ENCODE measurements at places on chromosomes 4 and X.

DNA sequence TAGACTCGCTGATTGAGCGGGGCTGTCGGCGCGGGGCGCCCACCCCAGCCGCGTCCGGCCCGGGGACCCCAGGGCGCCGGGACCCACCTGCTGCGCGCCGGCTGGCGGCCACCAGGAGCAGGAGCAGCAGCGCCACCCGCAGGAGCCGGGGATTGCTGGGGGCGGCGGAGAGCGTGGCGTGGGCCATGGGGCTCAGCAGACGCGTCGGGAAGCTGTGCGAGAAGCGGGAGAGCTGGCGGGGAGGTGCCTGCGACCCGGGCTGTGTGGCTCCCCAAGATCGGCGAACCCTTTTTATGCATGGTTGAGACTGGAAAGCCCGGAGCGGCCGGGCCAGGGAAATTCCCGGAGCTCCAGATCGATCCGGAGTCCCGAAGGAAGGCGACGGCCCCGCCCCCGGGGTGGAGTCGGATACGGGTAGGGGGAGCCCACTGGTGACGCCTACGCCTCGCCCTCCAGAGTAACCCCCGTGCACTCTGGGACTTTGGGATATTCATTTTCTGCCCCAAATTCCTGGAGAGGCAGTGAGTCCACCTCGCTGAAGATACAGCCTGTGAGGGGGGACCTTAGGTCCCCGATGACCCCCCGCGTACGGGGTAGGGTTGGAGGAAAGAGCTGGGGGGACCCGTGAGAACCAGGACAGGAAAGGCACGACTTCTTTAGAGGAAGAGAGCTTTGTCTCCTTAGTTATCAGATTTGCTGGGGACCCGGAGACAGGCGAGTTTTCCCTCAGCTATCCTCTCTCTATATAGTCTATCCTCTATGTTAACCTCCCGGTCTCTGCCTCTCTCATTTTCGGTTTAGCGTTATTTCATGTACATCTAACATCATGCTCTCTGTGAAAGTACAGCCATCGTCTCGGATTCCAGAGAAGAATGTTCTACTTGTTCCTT, at the start of gene CXCL3:
Gene CXCL3, minus strand, starts transcription at position 265 of the 890 bp plus-strand sequence. Its CDS starts 78 bp downstream, at position 187.
- DNase-seq = no peak

DNA sequence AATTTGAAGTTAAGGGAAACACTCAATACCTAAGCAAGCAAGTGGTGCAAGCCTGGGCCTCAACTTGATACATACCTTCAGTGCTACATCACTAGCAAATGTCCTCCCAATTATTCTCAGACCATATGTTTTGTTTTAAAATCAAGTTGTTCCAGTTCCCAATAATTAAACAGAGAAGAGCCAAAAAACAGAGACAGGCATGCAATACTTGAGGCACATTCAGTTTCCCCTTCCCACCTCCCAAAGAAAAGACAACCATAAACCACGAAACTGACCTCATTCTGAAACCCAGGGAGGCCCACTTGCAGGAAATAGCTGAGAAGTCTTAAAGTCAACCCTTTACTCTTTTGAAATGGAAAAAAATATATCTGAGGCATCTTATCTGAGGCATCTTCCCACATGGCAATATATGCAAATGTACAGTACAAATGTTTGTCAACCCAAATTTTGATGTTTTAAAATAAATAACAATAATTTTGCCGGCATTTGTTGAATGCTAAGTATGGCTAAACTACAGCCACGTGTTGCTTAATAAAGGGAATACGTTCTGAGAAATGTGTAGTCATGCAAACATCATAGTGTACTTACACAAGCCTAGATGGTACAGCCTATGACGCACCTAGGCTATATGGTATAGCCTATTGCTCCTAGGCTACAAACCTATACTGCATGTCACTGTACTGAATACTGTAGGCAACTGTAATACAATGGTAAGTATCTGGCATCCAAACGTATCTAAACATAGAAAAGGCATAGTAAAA, 147.5 kb downstream of the TSPAN5 start:
- peak; percentile 93 for DNase-seq

GRCh38 chr4:3364199-3364598, 71.4 kb downstream of the RGS12 start:
- DNase-seq = no peak

DNA sequence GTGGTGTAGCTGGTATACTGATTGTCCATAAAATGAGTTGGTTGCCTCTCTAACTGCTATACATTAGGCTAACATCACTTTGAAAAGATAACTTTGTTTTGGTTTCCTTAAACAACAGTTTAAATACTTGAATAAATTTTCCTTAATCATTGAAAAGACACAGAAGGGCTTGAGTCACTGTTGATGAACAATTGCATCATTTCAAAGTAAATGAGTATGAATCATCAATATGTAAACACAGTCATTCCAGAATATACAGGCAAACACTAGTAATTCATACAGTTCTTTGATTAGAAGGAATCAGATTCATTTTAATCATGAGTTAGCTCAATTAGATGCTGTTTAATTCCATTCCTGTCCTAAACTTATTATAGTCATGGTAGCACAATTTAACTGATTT, 160.6 kb downstream of the AFF2 start:
- DNase-seq = no peak

GRCh38 chr4:8688041-8688907, 95.7 kb downstream of the CPZ start:
- DNase-seq = no peak

DNA sequence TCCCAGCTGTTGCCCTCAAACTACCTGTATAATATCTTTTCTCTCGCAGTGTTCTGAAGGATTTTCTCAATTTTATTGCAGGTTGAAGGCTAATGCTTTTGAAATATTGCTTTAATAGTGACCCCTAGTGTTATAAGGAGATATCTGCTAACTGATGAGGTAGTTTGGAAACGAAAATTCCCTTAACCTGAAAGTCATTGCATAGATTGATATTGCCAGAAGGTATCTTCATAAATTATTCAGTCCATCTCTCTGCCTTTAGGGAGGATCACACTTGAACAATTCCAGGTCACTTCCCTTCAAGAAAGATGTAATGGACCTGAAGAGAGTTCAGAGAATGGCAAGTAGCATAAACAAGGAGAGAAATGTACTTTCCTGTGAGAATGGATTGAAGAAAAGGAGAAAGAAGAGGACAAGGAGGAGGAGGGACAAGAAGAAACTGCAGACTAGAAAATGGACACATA, 44.1 kb downstream of the TIGD4 start:
- no peak for DNase-seq

- no peak for DNase-seq
These were observed 93.2 kb downstream of the WFS1 start for GRCh38 chr4:6362896-6363295.

DNA sequence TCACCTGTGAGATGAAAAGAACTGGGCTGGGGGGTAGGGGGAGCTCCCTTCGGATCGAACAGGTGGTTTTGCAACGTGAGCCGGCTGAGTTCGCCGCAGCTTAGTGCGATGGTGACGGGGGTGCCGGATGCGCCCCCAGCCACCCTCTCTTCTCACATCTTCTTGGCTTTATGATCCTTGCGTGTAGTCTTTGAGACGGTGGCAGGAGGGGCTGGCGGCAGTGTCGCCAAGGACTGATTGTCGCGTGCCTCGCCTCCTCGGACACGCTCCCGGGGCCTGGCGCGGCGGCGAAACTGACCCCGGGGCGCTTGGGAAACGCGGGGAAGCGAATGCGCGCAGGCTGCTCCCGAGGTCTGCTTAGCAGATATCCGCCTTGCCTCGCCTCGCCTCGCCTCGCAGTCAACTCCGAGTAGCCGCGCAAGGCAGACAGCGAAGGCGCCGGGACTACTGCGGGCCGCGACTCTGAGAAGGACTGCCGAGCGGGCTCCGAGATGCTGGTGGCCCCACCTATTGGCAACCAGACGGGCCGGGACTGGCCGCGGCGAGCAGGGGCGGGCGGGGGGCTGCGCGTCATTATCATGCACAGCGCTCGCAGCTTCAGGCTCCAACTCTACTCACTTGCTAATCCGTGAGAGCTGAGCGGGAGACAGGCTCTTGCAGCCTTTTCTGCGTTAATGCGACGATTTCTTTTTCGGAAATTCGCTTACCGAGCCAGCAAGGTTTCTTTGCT, 1.5 kb downstream of the GRID2 start:
- peak; percentile 20 for DNase-seq

- no peak for DNase-seq
These were observed 304.1 kb upstream of the TECRL start for GRCh38 chr4:64713256-64713840.

- peak; percentile 49 for DNase-seq
These were observed 79.2 kb upstream of the DKK2 start for GRCh38 chr4:107115185-107115847.

DNA sequence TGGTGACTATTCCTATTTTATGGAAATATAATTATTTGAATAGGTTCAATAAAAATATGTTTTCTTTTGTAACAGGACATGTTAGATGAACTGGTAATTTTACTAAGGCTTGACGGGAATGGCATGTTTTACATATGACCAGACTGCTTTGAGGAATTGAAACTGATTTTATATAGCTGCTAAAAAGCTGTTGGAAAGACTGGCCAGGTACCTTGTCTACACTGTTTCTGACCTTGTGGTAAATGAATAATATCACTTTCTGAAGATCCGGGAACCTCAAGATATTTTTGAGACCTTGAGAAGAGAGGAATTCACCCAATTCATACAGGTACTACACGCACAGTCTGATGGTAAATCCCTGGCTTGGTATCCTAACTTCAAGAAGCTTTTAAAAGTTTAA, 42.1 kb upstream of the USP46 start:
- no peak for DNase-seq

DNA sequence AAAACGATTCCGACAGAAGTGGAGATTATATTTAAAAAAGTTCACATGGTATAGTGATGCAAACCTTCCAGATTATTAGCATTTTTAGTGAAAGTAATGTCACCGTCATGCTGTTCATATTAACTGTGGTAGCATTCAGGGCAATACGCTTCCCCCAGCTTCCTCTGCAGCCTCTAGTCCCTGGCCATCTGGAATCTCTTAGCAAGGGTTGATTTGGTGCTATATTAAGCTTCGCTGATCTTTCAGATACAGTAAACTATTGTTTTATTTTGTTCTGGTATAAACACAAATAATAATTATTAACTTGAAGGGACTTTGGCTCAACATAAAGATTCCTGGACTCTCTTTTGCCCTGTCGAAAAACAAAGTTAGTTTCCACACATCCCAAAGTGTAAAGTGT, 1080.5 kb upstream of the TENM3 start:
- DNase-seq = no peak

- DNase-seq = no peak
These were observed 114.5 kb downstream of the IRF2 start for GRCh38 chr4:184359888-184360287.

GRCh38 chr4:28232376-28232775, 1371.7 kb downstream of the STIM2 start:
- DNase-seq = no peak

DNA sequence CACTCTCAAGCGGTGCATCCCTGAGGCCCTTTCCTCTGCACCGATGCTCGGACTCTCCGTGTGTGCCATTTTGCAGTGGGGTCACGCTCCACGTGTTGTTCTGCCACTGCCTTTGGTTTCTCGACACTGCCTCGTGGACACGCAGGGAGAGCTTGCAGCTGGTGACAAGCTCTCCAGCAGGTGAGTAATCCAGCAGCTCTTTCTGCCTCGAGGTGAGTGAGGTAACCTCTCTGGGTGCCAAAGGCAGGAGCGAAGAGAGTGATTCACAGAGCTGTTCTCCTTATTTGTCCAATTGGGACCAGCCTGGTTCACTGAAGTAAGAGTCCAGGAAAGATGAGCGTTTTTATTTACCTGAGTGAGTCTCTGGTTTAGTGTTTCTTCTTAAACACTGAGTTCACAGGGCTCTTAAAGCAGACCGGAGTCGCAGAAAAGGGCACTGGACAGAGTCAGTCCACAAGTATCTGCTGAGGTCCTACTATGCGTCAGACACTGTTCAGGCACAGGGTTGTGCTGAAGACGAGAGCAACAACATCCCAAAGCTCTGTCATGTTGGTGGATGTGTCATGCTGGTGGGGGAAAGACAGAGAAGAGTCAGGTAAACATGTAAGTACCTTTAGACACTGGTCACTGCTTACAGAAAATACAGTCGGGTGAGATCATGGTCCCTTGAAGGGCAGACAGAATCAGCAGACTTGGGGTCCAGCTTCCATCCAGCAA, 61.8 kb downstream of the FHDC1 start:
- DNase-seq = no peak

DNA sequence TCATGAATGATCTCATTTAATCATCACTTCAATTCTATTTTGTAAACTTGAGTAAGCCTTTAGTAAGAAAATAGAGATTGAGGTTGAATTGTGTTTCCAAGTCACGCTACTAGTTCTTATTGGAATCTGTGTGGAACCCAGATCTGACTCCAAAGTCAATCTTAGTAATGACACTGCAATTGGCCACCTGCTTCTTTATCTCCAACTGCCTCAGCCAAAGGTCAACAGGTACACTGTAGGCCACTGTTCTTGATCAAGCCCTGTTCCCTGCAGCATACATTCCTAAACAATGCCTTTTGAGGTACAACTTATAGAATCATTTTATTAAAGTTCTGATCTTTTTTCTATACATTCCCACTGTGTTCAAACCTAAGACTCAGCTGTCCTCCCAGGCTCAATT, 45.5 kb upstream of the CXCL13 start:
- DNase-seq = no peak

DNA sequence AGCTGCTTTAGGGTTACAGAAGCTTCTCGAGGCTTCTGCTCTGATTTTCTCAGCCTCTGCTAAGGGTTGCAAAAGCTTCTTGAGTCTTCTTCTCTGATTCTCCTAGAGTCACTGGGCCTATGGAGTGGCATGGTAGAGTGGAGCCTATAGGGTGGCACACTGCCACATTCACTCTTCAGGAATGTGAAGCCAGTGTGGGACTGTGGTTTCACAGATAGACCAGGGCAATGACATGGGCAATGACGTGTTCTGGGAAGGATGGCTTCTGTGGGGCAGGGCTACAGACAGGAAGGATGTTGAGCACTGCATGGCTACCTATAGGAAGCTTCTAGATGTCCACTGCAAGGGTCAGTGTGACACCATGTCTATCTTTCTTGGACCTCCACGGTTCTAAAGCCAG, 11.0 kb upstream of the MAMLD1 start:
- no peak for DNase-seq

DNA sequence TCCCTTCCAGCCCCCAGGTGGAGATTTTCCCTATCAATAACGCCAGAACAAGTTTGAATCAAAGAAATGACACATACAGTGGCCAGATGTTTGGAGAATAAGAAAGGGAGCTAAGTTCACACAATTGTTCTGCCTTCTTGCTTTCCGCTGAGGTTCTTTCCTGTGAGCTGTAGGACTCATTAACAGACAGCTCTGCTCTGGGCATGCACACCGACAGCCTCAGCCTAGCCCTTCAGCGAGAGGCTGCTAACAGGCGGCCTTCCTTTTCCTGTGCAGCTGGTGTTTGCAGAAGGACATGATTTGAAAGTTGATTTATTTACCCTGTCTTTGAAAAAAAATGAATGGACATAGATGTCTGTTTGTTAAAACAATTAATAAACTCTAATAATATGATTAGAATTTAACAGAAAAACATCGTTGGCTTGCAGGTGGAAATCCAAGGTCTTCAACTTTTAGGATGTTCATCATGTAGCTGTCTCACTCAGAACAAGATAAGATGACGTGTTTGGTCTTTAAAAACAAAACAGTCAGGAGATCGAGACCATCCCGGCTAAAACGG, 183.3 kb downstream of the KDR start:
- DNase-seq = no peak
